ENCODE measurements at places on chromosomes 12 and 14.

GRCh38 chr12:4286228-4286627, 12.7 kb downstream of the CCND2 start:
- no peak for DNase-seq

GRCh38 chr12:123069436-123070266, 81.2 kb downstream of the PITPNM2 start:
- no peak for DNase-seq

DNA sequence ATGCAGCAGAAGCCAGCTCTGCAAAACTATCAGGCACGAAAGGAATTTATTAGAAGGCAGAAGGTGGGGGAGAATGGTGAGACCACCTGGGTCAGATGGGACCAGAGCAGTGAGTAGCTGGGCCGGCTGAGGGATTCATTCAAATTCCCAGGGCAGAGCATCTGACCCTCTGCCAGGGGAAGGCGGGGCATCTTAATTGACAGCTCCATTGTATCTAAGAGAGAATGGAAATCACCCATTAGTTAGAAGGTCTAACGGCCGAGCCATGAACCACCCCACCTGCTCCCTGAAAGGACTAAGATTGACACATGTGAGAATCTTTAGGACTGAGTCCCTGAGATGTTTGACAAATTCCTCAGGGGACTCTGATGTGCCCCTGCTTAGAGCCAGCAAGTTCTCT, 83.7 kb downstream of the PHETA1 start:
- DNase-seq: no peak

- no peak for DNase-seq
These were observed 118.9 kb downstream of the STAB2 start for GRCh38 chr12:103705927-103706326.

- DNase-seq: no peak
These were observed 4.3 kb downstream of the FRS2 start for GRCh38 chr12:69474456-69474855.

DNA sequence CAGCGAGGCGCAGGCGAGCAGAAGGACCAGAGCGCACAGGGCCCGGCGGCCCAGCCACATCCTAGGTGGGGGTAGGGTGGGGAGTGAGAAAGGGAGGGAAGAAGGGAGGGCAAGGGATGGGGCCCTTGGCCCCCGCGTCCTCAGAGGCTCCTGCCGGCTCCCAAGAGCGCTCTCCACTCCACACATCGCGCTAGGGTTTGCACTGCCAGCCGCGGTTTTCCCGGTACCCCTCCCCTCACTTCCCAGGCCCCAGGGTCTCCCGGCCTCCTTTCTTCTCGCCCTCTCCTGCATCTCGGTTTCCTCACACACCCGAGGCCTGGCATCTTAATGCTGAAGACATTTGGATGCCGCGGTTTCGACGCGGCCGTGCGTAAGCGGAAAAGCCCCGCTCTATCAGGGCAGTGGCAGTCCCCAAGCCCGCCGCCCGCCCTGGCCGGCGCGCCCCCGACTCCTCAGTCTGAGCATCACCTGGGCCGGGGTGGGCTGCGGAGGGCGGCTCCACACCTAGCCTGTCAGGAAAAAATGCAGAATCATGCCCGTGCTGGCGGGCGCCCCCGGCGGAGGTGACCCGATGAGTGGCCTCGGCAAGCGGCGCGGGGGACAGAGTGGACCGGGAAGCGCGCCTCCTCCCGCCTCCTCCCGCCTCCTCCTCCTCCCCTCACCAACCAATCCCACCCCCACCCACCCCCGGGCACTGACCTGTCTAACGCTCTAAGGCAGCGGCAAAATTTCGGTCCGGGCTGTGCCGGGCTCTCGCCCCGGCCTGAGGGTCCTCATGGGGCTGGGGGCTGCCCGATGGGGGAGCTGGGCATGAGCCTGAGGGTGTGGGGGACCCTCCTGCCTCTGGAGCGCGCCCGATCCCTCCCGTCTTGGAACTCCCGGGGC, 686 bp downstream of the B4GALNT1 start:
- DNase-seq: no peak

DNA sequence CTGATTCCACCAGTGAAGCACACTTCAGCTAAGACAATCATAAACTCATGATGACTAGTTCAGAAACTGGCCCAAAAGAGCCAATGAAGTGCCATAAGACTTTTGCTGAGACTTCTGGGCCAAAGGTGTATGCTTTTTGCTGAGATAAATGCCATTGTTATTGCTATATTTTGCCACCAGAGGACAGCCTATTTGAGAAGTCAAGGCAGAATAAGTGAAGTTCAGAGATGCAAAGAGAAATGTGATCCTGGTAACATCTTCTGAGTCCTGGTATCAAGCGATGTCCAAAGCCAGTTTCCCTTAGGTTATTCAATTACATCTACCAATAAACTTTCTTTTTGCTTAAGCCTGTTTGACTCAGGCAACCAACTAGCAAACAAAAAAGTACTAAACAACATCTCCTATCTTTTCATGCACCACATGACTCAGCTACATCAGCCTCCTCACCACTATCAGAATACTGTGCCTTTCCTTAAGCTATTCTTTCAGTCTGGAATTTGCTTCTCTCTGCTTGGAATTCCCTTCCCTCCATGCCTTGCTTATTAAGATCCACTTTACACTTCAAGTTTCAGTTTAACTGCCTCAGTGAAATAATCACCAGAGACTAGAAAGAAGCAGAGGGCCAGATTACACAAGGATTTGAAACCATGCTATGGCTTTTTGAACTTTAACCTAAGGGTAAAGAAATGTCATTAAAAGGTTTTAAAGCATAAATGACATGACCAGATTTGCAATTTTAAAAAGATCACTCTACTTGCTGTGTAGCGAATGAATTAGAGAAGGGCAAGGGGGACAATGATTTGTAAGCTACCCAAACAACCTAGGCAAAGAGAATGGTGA, 14.0 kb downstream of the CRY1 start:
- no peak for DNase-seq

DNA sequence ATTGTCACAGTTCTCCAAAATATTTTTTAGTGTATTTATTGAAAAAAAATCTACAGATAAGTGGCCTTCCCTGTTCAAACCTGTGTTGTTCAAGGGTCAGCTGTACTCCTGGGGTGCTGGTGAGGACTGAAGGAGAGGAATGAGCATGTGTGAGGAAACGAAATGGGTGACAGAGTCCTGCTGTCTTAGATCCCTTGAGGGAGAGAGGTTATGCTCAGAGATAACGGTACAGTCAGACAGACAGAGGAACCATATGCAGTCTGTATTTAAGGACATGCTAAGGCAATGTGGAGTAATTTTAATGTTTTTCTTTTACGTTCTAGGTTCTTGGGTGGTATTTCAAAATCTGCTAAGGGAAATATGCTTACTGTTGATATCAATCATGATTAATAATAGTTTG, 352.9 kb upstream of the RGS6 start:
- no peak for DNase-seq

GRCh38 chr12:30358671-30359070, 337.0 kb downstream of the IPO8 start:
- no peak for DNase-seq

- no peak for DNase-seq
These were observed 37.0 kb upstream of the PPFIBP1 start for GRCh38 chr12:27486961-27487360.

GRCh38 chr14:63051992-63052391, 6.7 kb upstream of the KCNH5 start:
- DNase-seq: no peak

DNA sequence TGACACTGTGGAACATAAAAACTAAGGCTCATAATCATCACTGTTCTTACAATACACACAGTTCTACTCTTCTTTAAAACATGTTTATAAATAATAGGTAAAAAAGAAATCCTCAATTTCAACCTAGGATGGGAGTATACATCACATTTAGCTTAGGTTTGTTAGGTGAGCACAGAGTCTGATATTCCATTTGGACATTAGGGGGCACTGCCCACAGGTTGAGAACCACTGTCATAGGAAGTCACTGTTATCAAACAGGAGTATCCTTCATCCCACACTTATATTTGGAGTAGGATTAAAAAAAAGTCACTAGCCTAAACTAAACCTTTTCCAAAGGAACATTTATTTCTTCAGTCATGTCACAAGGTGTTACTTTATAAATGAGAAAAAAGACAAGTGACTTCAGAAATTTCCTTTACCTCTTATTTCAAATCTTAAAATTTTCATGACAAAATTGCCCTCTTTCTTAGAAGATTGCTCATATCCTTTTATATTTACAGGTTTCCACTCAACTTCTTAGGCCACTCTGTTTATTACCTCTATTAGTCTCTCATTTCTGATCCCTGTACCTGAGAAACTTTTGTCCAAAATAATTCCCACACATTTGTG, 240.6 kb downstream of the CPNE8 start:
- no peak for DNase-seq

- no peak for DNase-seq
These were observed 44.4 kb upstream of the KCNK13 start for GRCh38 chr14:90017371-90017770.

GRCh38 chr12:59938190-59938962, 342.5 kb downstream of the SLC16A7 start:
- DNase-seq: no peak

DNA sequence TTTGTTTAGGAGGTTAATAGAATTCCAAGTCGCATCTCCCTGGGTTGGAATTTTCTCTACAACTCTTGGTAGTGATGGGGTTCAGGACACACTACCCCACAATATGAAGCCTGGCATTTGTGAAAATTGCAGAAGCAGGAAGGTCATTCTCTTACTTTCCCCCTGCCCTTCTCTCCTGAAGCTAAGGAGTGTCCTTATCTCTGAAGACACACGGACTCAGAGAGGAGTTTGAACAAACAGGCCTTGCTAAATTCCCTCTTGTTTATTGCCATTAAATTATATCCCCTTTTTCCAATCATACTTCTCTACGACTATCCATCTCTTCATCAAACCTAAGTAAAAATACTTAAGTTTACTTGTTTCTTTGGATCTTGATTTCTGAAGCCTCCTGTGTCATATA, 443.0 kb downstream of the RAD51B start:
- DNase-seq: no peak

DNA sequence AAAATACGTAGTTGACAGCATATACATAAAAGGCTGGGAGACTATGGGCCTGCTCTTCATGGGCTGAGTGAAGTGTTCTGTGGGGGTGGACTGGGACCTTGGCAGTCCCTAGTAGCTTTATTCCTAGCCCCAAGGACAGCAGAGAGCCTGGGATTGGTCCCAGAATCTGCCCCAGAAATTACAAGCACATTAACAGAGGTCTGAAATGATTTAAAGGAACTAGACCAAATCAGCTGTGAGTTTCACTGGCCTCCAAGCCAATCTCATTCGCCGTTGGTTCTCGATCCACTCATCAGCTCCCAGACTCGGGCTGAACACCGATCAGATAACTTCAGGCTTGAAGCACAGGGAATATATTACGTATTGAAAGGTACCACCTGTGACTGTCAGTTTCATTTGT, 77.0 kb upstream of the PSMC1 start:
- no peak for DNase-seq

GRCh38 chr14:53491256-53491883, 338.2 kb upstream of the DDHD1 start:
- no peak for DNase-seq

- no peak for DNase-seq
These were observed 10.4 kb upstream of the DCD start for GRCh38 chr12:54658306-54659264.

- DNase-seq: no peak
These were observed 59.3 kb upstream of the CCDC91 start for GRCh38 chr12:28130625-28131598.

- DNase-seq: no peak
These were observed 699 bp downstream of the KTN1 start for GRCh38 chr14:55580470-55581341.

GRCh38 chr14:79256380-79256779, 954.9 kb downstream of the DIO2 start:
- DNase-seq: no peak

- DNase-seq: peak; percentile 44
These were observed 63.9 kb downstream of the AACS start for GRCh38 chr12:125129179-125129571.

- no peak for DNase-seq
These were observed 320.7 kb downstream of the PAWR start for GRCh38 chr12:79370021-79370420.

- no peak for DNase-seq
These were observed 45.2 kb upstream of the KCNJ8 start for GRCh38 chr12:21819678-21820077.

DNA sequence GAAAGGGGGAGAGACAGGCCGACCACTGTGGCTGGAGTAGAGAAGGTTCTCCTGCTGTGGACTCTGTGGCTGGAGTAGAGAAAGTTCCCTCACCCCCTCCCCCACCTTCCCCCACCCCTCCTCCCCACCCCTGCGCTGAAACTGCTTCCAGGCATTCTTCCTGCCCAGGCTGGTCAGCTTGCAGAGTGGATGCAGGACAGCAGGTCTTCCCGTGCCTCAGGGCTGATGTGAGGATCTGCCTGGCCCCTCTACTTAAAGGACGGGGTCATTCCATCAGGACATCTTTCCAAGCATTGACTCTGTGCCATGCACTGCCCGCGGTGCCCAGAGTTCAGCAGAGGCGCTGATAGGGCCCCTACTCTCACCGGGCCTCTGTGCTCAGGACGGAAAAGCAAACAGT, 13.2 kb upstream of the RIMBP2 start:
- no peak for DNase-seq

DNA sequence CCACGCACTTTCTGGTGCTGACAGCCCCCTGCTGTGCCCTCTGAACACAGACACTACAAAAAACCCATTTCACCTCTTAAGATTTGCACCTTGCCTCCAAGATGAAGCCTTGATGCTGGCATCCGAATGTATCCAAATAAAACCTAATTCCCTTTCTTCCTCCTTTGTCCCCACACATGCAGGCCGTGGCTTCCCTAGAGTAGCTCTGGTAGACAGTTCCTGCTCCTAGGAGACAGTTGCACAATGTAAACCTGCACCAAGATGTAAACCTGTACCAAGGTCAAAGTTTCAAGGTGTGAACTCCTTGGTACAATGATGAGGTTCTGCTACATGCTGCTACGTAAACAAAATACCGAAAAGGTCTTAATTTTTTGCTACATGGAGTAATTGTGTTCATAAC, 625 bp upstream of the ABHD12B start:
- DNase-seq: no peak

- DNase-seq: no peak
These were observed 106.7 kb upstream of the TMPO start for GRCh38 chr12:98408681-98409080.

GRCh38 chr12:99136516-99136915, 491.4 kb downstream of the APAF1 start:
- DNase-seq: no peak

DNA sequence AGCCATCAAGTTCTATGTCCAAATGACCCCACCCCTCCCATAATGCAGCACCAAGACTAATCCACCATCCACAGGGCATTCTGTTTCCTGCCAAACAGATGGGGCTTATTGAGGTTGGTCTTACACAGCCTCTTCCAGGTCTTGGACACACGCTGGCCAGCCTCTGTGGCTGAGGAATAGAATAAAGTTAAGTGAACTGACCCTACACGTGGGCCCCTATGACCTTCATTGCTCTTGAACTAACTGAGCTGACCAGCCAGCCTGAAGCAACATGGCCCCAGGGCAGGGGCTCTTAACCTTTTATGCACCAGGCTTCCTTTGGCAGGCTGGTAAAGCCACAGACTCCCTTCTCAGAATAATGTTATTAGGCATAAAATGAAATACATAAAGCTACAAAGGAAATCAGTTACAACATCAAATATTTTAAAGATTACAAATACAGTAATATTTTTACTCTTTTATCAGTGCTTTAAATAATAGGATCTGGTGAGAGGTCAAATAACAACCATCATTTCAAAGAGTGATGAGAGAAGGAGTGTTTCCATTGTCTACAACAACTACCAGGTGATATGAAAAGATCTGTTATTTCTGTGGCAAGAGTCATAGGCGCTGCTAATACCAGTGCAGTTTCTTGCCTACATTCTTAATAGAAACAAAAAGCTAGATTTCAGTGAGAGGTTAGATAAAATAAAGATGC, 192.9 kb upstream of the NUDT4 start:
- no peak for DNase-seq

GRCh38 chr14:102872020-102872419, 50.4 kb upstream of the AMN start:
- no peak for DNase-seq

Measured in amygdala (tissue), 56 donors.